OCI-M1 (cell line): ENCODE measurements at places on chromosomes 3 and 15.

DNA sequence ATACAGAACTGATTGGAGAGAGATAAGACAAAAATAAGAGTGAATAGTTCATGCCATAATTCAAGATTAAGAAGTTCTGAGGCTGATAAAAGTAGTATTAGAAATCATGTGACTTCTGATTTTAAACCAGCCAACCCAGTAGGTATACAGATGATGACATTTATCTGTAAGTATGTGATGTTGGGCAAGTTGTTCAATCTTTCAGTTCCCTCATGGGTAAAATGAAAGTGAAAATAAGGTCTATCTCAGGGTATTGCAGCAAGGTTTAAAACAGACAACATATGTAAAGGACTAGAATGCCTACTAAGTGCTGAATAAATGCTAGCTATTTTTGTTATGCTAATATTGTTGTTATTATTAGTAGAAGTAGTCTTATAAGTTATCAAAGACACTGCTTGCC lies 1055.7 kb downstream of the NAALADL2 start:
- DNase-seq: peak; percentile 76

GRCh38 chr15:64289550-64289949 lies 66.4 kb downstream of the CSNK1G1 start:
- no peak for DNase-seq

DNA sequence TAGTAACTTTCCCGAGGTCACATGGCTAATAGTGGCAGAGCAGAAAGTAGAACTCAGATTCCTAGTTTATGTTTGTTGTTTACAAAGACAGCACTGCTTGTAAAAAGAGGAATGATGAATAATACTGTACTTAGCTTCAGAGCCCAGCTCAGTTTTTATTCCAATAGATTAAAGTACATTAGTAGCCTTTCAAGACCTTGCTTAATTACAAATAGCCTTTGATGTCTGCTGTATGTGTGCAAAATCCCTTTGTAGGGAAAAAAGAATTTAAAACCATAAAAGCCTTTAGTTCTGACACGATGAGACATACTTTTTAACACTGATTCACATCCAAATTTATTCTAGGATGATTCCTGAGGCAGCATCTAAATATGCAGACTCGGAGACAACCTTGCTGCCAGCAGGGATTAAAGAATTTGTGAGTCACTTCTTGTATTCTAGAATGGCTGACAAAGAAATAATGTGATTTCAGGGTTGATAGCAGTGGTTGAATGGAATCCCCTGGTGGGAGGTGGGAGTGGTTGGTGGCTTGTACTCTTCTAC lies 324.2 kb upstream of the TGFBR2 start:
- no peak for DNase-seq

GRCh38 chr3:22159004-22159695 lies 408.1 kb upstream of the ZNF385D start:
- DNase-seq: peak; percentile 53

DNA sequence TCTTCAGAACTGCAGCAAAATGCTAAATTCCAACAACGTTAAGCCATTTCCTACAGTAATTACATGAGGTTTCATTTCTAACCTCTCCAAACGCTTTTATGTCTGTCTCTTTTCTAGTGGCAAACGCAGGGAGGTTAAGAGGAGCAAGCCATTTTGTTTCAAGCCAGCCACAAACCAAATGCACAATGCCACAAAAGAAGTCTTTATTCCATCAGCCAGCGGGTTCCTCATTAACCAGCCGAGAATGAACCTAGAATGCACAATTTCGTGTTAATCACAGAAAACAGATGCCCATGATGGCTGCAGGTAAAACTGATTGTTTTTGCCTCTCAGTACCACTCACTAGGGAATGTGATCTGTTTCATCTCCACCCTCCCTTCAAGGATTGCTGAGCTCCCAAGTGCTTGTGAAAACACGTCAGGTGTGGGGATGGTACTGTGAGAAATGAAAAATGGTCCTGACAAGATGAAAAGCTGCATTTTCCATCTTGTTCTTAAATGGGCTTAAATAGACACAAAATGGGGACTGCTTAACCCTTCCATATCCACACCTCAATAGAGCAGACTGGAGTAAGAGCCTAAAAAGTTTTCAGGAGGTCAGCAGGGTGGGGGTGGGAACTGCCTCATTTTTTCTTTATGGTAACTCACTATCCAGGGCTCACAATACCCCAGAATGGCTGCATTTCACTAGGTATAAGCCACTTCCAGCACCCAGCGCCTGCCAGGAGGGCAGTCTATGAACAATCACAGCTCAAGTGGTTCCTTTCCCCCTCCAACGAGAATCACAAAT lies 277.1 kb downstream of the MAGI1 start:
- no peak for DNase-seq

DNA sequence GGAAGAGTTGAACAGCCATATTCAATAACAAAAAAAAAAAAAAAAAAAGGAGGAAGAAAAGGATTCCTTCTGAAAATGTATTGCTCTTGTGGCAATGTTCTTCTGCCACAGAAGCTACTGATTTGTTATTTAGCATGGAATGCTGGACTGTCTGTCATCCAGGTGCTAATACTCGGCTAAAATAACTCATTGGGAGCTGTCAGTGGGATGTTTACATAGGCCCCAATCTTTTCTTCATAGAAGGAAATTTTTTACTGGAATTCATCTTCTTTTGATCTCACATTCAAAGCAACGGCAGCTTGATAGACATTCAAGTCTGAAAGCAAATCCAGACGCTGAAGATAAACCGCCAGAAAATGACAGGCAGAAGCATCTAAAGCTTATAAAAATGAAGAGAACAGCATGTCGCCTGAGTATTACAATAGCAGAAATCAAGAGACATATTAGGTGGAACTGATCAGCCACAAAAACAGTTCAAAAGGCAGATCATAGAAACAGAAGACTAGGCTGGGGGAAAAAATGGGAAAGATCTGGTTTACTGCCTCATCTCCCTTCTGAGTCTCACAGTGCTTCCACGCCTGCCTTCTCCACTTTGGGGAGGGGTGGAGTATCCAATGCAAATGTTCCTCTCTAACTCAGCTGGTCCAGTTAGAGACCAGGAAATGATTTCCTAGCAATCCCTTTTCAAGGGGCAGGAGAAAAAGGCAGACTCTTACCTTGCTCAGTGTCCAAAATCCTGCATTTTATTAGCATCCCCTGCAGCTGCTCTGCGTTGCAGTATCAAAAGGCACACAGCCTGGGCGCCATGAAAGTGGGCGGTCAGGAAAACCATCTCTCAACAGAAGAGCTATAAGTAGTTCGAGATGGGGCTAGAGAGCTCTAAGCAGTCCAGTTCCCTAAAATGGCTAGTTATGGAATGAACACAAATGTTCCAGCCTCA lies 451.9 kb downstream of the FOXP1 start:
- DNase-seq: no peak

DNA sequence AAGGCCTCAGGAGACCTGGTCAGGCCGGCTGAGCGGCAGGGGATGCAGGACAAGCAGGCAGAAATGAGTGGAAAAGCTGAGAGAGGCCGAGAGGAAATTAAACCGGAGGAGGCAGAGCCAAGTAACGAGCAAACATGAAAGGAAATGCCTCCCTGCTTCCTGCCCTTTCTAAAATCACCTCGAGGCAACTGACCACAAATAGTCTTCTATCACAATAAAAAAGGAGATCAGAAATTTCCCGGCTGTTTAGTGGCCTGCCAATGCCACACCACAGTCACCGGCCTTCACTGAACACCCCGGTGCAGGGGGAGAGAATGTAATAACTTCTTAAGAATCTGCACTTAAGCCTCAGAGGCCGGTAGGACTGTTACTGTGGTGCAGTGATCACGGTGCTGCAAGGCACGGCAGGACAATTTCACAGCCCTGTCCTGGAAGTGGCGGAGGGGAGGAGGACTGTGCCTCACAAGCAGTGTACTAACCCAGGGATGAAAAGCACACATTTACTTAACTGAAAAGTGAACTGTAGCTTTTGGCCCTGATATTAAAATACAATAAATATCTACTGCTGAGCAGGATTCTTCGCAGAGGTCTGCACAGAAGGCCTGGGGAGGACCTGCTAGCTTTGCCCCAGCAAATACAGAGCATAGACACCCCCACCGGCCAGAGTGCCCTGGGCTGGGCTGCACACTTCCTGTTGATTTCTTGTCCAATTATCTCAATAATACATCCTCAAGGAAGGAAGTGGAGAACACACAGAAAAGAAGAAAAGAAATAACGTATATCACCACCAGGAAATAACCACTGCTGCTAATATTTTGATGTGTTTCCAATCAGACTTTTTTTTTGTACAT lies 183.5 kb upstream of the NSMCE3 start:
- DNase-seq: no peak

- no peak for DNase-seq
Measured at GRCh38 chr3:126552688-126553283, 5.9 kb downstream of the C3orf22 start.
